ENCODE measurements at places on chromosomes 2 and 18.

GRCh38 chr2:118907759-118908158, 34.2 kb upstream of the MARCO start:
- DNase-seq: no peak

DNA sequence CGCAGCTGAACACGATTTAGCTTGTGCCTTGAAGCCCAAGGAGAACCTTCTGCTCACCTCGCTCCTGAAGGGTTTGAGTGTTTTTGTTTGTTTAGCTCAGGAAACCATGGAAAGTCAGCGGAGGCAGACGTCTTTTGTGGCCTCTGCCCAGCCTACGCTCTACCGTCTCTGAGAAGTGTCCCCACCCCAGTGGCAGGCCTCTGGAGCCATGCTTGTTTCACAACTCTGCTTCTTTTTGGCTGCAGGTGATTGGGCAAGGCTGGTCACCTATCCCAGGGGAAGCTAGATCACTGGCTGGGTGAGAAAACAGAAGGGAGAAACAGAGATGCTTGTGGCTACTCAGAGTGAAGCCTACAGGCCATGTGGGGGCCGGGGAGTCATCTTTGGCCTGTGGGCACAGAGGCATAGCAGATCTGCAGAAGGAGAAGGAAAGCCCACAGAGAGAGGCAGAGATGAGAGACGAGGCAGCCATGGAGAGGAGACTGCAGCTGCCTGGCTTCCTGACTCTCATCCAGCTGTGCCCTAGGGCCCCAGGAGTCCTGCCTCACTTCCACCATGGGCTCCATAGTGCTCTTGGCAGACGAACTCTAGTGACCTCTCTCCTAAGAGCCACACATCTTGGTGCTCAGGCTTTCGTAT, 50.1 kb downstream of the CIB4 start:
- no peak for DNase-seq

DNA sequence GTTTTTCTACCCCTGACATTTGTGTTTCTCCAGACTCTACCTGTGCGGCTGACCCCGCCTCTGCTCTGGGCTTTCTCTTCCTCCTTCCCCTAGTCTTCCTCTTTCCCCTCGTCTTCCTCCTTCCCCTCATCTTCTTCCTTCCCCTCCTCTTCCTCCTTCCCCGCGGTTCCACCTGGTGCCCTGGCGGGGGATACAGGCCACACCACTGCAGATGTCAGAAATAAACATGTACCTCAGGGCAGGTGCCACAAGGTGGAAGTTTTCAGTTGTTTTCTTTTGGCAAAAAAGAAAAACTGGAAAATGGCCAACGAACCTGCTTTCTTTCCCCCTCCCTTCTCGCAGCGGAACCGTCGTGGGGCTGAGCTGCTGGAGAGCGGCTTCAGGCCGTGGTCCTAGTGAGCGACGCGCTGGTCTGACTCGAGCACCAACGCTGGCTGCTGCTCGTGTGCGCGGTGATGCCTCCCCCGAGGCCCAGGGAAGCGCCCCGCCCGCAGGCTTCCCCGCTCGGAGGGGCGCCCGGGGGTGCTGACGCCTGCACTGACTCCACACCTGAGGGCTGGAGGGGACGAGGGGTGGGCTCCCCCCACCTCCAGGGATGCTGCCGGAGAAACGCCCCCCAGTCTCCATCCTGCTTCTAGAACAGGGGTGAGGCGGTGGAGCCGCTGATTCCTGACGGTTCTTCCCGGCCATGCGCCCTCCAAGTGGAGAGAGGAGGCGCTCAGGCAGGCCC, 83.7 kb upstream of the ZNF516 start:
- no peak for DNase-seq

- DNase-seq: no peak
These were observed 1452.1 kb downstream of the SUCLG1 start for GRCh38 chr2:83006961-83007360.

DNA sequence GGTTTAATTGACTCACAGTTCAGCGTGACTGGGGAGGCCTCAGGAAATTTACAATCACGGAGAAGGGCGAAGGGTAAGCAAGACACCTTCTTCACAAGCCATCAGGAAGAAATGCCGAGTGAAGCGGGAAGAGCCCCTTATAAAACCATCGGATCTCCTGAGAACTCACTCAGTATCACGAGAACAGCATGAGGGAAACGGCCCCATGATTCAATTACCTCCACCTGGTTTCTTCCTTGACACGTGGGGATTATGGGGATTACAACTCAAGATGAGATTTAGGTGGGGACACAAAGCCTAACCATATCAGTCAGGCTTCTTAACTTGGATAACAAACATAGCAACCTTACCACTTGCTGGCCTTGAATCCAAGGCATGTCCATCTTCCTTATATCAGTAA, 289.0 kb upstream of the STON1 start:
- no peak for DNase-seq

DNA sequence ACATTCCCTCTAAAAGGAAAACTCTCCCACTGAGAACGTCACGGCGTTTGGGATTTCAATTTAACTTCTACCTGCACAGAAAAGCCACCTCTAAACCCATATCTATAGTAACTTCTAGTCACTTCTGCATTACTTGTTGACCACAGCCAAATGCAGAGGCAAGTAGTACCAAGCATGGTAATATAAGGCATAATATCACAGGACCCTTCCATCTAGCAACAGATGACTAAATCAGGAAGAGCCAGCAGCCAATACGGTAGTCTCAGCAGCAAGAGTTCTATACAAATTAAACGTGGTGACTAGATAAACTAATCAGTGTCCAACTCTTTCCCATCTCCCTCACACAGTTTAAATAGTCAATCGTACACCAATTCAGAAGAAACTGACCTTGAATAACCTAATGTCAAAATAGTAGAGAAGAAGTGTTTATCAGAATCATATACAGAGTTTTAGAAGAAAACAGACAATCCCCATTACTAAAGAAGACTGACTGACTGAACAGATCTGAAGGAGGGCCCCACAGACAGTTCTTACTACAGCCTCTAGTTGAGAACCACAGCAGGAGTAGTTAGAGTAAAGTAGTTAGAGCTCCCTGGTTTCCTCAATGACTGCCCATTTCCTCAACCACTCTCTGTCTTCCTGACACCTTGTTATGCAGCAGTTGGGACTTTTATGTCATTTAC, 30.0 kb downstream of the MEMO1 start:
- DNase-seq: no peak

- no peak for DNase-seq
These were observed 110.7 kb downstream of the RTN4 start for GRCh38 chr2:54939446-54940118.

GRCh38 chr2:3613524-3613905, 18.6 kb downstream of the COLEC11 start:
- DNase-seq: no peak

- no peak for DNase-seq
These were observed 323.3 kb downstream of the TGIF1 start for GRCh38 chr18:3773303-3773702.

GRCh38 chr2:16633621-16634430, 31.8 kb downstream of the CYRIA start:
- DNase-seq: no peak

GRCh38 chr18:70041459-70042050, 93.9 kb upstream of the CD226 start:
- no peak for DNase-seq

- DNase-seq: no peak
These were observed 30.5 kb upstream of the ARMC9 start for GRCh38 chr2:231167745-231168459.

DNA sequence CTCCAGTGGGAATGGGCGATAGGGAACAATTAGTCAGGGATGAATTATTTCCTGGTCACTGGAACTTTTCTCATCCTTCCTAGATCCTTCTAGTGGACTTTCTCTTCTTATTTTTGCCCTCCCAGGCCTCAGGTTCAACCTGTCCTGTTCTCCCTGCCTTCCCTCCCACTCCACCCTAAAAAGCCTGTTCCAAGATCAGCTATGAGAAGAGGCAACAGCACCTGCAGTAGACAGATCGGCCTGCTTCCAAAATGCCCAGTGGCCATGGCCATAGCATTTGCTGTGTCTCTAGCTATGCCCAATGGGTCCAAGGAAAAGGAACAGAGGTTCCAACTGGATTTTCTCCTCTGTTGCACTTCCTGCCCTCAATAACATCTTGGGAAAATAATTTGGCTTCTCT, 16.5 kb upstream of the KCNF1 start:
- no peak for DNase-seq

GRCh38 chr18:52937840-52938239, 597.8 kb downstream of the DCC start:
- DNase-seq: no peak

- DNase-seq: no peak
These were observed 271.5 kb upstream of the LYPD1 start for GRCh38 chr2:132941296-132942020.

- no peak for DNase-seq
These were observed 42.0 kb upstream of the ZDBF2 start for GRCh38 chr2:206232287-206233035.

DNA sequence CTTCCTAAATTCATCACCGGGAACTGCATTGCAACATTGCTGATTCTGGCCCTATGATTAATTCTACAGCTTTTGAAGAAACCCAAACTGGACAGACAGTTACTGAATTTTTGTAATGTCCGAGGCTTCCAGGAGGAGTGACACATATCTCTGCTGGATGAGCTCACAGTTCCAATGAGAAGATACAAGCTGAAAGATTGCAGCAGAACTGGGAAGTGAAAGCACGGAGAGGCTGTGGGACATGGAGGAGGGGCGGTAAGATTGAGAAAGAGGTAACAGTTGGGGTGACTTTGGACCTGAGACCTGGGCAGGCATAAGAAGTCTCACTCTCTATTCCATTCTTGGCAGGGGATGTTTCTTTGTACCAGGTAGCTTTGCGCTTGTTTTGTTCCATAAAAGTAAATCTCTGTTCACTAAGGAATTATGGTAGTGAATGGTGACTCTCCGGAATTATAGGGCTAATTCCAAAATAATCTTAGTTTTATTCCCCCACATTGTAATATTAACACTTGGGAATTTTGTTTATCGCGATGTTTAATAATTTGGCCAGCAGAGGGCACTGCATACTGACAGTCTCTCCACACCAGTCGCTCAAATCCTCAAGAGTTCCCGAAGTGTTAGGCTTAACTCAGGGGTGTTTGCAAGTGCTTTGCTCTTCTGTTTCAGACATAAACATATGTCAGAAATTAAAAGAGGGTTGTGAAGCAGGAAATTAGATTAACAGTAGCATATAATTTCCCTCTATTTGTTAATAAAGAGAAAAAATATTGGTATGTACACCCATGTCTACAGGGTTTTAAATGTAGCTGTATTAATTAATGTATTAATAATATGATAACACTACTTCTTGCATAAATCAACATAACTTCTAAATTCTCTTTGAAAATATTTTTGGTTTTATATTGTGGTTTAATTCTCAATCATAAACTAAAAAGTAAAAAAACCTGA, 201.4 kb downstream of the SOCS6 start:
- peak; percentile 43 for DNase-seq

GRCh38 chr18:45628979-45629958, 14.0 kb downstream of the SLC14A2 start:
- DNase-seq: no peak

DNA sequence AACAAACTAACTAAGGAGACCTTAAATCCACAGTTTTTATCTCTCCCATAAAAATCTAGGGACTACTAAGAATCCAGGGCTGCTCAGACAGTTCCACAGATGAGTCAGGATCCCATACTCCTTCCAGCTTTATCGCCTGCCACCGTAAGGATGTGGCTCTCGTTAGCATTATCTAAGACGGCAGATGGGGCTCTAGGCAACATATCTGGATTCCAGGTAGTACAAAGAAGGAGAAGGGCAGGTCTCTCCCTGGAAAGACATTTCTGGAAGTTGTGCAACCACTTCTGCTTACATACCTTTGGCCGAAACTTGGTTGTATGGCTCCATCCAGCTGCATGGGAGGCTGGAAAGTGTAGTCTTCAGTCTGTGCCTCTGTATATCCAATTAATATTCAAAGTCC, 149.4 kb downstream of the SP3 start:
- DNase-seq: no peak

- DNase-seq: no peak
These were observed 97.1 kb downstream of the AQP4 start for GRCh38 chr18:26768385-26768784.

- DNase-seq: no peak
These were observed 52.7 kb downstream of the CMPK2 start for GRCh38 chr2:6812857-6813530.

DNA sequence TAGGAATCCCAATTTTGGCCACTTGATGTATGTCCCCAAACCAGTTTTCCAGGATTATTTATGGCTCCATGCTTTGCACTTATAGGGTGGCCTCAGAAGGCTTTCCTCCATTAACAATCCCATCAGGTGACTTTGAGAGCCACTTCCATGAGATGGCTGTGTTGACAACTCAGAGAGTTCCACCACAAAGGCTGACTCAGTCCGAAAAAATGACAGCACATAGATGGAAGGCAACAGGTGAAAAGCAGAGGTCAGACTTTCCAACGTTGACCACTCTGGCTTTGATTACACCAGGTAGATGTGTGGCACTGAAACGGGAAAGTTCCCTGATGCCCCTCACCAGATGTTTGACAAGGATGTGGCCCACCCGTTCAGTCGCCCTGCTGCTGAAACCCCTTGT, 431.4 kb upstream of the TNP1 start:
- DNase-seq: no peak

GRCh38 chr2:161075701-161076100, 84.5 kb upstream of the TANK start:
- DNase-seq: no peak

DNA sequence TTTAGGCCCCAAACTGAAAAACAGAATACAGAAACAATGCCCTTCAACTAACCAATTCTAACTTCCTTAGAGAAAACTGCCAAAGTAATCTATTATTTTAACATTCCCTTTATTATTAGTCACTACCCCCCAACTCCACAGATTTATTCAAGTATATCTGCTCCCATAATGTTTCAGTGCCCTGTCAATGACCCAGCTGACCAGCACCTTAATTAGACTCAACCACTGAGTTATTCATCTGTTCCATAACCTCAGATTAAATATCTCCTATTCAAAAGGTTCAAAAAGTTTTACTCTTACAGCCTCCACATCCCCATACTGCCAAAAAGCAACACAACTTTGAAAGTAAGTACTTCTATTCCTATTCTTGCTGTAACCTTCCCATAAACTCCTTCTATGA, 202.4 kb downstream of the EXOC6B start:
- no peak for DNase-seq

DNA sequence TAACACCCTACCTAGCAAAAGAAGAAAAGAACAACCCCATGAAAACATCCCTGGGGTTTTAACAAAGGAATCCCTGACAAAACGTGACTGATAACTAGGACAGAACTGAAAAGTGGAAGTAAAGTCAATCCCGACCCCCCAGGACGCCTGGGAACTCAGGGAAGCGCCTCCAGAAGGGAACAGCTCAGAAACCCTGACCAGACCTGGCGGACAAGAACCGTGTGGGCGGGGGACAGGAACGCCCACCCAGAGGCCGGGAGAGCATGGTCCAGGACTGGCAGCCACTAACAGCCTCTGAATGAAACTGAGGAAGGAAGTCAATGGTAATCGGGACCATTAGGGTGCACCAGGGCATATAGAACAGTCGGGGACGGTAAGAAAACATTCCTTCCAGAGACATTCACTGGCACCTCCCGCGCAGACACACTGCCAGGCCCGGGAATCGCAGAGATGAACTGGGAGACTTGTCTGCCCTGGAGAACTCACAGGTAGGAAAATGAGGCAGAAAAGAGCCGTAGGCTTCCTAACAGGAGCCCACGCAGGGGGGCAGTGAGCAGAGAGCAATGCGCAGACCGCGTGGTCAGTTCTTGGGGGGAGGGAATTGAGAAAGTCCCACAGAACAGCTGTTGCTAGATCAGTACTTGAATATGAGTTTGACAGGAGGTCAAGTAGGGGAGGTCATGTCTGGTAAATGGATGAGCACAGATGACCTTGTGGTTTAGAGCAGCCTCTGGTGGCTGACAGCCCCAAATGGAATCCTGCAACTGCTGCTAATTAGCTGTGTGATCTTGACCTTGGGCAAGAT, 1.3 kb upstream of the TBC1D8 start:
- no peak for DNase-seq

Data from NCI-H2107 (cell line).